ENCODE measurements at places on chromosomes 2 and 18.

GRCh38 chr2:23411752-23412431 is 26.9 kb downstream of the KLHL29 start:
- DNase-seq: no peak

GRCh38 chr2:11827547-11827946 is 81.1 kb downstream of the LPIN1 start:
- no peak for DNase-seq

GRCh38 chr2:67613227-67613626 is 216.1 kb downstream of the ETAA1 start:
- DNase-seq: no peak

GRCh38 chr2:160492401-160493226 is 993 bp downstream of the RBMS1 start:
- DNase-seq: no peak

GRCh38 chr2:25664183-25664964 is 9.0 kb downstream of the DTNB start:
- no peak for DNase-seq

- peak; percentile 86 for DNase-seq
Measured at GRCh38 chr18:48667276-48668254, 128.7 kb downstream of the CTIF start.

- DNase-seq: no peak
Measured at GRCh38 chr2:234286956-234287355, 209.9 kb downstream of the ARL4C start.

DNA sequence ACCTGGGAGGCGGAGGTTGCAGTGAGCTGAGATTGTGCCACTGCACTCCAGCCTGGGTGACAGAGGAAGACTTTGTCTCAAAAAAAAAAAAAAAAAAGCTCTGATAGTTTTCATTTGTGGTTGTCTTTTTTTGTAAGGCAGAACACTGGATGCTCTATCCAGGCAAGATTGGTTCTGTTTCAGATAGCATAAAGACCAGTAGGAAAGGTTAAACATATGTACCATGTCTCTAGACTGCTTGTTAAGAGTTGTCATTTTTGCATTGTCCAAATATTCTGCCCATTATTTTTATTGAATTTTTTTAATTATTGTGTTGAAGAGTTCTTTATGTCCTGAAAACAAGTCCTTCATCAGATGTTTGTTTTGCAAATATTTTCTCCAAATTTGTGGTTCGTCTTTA is 60.0 kb downstream of the NCOA1 start:
- DNase-seq: no peak

Measured in mesenteric fat pad (tissue), 1 donor.